ENCODE measurements at places on chromosomes 11 and 22.

DNA sequence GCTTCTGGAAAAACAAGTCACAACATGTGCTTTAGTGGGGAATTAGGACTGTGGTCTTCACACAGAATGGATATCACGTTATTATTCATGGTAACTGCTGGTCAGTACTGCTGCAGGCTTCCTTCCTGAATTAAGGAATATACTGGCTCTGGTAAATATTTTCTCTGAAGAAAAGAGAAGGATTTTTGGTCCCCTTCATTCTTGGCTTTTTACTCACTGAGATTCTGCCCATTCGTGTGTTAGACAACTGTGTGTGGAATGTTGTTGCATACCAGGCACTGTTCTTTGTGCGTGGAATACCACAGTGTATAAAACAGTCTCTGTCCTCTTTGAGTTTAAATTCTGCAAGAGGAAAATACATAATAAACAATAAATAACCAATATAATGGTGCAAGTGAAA, 80.3 kb downstream of the ALX4 start:
- no peak for DNase-seq

GRCh38 chr22:39598017-39598965, 27.7 kb downstream of the CACNA1I start:
- no peak for DNase-seq

GRCh38 chr11:67311051-67311555, 7.8 kb downstream of the SSH3 start:
- DNase-seq = no peak

DNA sequence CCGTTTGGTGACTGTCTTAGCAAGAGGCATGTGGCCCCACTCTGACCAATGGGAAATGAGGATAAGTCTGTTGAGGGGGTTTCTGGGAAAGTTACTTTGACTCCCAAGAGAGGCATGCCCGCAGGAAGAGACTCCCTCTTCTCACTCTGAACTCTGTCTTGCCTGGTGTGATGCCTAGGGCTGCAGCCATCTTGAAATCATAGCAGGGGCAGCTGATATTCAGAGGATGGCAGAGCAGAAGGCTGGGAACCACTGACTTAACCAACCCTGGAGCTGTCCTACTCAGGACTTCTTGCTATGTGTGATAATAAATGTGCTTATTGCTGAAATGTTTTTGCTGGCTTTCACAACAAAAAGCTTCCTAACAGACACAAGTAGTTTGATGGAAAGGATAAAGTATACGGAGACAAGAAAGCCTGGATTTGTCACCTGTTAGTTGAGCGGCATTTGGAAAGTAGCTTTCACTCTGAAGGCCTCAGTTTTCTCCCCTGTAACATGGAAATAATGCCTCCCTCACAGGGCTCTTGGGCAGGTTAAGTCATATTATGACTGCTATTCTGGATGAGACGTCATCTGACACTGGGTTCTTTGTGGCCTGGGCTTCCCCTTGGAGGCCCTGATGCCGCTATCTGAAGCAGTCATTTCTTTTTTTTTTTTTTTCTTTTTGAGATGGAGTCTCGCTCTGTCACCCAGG, 128.5 kb downstream of the CEP164 start:
- DNase-seq = no peak

DNA sequence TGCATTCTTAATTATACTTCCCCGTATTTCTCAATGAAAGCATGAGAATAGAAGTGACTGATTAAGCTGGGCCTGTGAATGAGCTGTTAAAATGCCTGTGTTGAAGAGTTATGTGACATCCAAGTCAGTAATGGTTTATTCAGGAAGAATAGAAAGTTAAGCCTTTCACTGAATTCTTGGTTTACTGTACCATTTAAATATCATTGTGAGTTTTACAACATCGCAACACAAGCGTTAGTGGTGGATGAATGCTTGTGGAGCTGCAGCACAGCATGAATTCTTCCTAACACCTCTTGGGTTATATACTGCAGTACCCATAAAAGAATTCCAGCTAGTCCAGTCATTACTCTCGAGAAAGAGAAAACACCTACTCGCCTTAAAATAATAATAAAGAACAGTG, 257.8 kb downstream of the JRKL start:
- DNase-seq = no peak

DNA sequence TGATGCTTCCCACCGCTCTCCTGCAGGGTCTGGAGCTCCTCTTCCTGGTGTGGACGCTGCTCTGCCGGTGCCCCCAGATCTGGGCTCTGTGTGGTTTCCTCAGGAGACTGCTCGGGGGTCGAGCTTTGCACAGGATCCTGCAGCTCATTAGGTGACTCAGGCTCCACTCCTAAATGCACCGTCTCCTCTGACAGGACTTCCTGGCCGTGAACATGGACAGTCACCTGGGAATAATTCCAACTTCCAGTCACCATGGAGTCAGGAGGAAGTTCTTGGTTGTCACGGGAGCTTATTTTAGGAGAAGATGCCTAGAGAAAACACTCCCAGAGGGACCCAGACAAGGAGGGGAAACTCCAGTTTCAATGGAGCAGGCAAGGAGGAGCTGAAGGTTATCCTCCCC, 11.9 kb downstream of the ZNF202 start:
- DNase-seq = no peak

GRCh38 chr11:255816-256215, 19.0 kb downstream of the PSMD13 start:
- no peak for DNase-seq

GRCh38 chr11:41316751-41317150, 142.7 kb downstream of the LRRC4C start:
- DNase-seq = no peak

DNA sequence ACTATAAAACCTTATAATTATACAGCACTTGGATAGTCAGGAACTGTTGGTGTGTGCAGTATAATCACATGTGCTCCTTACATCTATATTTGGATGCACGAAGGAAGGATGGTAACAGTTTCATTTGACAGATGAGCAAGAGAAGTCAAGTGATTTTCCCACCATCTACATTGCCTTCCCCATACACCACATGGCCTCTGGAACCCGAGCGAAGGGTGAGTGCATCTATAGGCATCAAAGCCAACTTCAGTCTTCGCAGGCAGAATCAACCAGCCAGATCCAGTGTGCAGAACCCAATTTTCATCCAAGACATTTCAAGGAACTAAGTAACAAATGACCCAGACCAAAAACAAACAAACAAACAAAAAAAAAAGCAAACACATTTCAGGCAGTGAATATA, 85.1 kb upstream of the BLID start:
- no peak for DNase-seq

GRCh38 chr11:17979770-17980371, 33.0 kb downstream of the SERGEF start:
- DNase-seq = peak; percentile 38

- DNase-seq = no peak
Observed at GRCh38 chr11:116927163-116927974, 89.9 kb upstream of the APOA1 start.

DNA sequence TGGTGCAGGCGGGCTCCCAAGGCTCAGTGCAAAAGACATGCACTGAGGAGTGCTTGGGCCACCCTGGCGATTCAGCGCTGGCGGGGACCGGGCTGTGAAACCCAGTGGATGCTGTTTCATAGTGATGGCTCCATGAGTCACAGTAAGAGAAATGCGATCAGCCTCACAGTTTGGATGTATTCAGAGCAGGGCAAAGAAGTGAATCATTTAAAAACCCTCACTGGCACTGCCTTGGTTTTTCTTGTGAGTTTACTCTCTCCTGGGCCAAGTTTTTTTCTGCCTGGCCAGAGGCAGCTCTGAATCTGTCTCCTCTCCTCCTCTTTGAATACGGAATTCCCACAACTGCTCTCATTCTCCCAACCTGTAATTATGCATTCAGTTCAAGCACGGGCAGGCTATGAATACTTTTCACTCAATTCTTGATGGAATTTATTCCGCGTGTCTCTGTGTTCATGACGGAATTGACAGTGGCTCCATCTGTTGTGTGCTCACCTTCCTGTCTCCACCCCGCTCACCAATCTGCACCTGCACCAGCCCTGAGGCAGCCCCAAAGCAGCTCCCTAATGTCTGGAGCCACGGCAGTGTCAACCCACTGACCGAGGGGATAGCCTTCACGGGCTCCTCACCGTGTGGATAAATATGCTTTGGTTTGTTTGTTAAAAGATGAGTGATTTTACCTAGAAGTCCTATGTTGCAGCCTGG, 14.9 kb downstream of the ADAMTS8 start:
- peak; percentile 46 for DNase-seq

DNA sequence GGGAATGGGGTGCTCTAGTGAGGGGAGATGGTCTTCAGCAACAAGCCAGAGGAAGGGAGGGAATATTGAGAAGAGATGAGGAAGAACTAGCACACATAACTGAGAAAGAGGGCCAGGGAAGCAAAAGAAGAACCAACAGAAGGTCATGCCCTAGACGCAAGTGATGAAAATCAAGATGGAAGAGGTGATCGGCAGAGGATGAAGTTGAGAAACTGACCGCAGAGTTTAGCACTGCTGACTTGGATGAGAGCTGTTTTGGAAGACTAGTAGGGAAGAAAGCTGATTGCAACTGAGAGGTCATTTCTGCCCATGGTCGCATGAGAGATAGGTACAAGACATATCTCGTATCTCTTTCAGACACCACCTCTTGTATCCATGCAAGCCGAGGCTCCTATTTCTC, 2.9 kb downstream of the SPINDOC start:
- no peak for DNase-seq

DNA sequence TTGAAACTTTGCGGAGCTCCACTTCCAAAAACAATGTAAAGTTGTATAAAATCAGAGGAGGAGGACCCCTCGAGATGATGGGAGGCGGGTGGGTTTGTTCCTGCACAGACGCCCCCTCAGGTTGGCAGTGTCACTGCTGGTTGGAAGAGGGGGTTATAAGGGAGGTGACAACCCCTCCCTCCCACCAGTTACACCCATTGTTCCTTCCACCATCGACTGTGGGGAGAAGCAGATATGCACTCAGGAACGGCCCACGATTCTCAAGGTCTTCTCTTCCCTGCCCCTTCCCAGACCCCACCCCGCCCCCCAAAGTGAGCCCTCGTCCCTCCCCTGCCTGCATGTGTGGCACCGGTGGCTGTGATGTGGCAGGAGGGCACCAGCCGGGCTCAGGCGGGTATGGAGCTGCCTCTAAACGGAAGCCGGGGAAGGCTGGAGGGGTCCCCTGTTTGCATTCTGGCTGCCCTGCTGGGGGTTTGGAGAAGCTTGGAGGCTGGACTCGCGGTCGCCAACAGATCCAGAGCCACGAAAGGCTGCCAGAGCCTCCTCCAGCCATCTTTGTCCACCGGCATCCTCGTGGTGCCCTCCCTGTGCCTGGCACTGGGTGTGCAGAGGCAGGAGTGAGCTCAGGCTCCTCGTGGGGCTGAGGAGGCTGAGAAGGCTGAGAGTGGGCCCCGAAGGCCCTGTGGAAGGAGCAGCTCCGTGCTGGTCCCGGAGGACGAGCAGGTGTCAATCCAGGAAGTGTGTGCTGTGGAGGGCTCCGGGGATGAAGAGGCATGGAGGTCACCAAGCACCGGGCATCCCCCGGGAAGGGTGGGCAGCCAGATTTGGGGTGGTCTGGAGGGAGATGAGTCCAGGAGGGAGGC, 778 bp downstream of the KDELR3 start:
- DNase-seq = no peak

GRCh38 chr22:20552443-20553401, 45.3 kb downstream of the MED15 start:
- DNase-seq = no peak

DNA sequence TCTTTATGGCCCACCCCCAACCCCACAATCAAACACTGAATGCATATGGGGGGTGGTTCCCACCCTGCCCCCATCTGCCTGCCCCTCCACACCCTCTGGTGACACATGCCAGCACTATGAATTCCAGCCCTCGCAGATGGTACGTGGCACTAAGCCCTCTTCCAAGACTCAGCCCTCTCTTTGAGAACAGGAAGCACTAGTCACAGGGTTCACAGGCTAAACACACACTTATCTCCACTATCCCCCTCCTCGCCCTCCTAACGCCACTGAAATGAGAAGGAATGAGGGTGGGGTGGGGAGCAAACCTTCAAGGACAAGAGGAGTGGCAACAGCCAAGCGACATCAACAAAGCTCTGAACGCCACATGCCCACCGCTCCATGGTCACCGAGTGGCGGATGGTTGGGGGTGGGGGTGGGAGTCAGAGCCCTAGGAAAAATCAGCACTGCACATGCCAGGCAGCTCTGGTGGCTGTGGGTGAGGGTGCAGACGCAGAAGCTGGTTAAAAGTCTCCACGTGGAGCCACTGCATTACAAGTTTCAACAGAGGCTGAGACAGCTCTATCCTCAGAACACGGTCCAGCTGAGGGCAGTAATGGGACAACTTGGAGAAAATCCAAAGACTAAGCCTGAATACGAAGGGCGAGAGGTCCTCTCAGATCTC, 33.6 kb downstream of the TMEM184B start:
- peak; percentile 92 for DNase-seq

DNA sequence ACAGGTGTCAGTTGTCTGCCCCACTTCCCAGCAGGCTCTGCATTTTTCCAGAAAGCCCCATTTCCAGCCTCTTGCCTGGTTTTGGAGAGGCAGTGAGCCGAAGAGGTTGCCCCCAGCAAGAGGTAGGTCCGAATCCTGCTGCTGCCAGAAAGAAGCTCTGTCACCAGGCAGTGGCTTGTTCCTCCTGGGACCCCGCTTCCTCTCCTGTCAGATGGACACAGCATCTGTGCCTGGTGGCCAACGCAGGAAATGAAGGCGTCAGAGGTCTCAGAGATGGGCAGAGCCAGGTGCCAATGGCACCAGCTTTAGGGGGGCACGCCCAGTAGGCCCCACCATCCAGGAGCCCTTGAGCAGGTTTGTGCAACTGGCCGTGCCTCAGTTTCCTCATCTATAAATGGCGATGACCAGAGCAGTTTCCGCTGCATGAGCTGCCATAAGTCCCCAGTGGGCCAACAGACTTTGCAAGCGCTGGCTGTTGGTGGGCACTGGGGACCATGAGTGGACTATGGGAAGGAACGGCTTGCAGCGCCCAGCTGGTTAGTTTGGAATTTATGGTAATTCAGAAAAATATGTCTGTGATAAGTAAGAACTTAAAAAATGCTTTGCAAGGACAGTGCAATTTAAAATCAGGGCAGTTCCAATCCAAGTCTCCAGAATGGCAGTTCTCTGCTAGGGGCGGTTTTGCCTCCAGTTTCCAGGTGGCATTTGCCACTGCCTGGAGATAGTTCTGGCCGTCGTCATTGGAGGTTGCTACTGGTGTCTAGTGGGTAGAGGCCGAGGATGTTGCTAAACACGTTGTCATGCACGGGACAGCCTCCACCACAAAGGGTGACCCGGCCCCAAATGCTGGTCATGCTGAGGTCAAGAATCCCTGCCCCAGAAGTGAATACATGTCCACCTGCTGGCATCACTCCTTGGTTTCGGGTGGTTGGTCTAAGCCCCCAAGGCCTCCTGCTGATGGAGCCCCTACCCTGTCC, 2.3 kb upstream of the OSBPL5 start:
- DNase-seq = no peak

GRCh38 chr11:4454021-4454420, 4.9 kb downstream of the OR52K2 start:
- DNase-seq = no peak

- no peak for DNase-seq
Observed at GRCh38 chr11:131840545-131840944, 470.1 kb downstream of the NTM start.

DNA sequence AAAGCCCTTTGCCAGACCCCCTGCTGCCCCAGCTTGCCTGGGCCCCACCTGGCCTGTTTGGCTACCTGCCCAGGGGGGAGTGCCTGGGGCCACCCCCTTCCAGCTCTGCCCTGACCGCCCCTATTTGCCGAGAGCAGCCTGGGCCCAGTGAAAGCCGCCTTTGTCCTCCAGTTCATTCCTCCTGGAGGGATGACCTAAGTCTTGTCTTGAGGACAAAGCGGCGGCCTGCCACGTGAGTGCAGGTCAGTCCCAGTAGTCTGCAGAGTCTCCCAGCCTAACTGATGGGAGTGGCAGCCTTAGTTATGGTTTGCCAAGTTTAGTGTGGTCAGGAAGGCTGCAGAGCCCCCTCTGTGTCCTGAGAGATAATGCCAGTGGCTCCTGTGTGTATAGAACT, 115.9 kb upstream of the CRYBB3 start:
- no peak for DNase-seq

GRCh38 chr22:35367331-35367886, 13.5 kb upstream of the HMOX1 start:
- DNase-seq = no peak

All from SJSA1 (cell line).